CD4-positive, alpha-beta T cell treated with Interleukin-12 subunit alpha and Interleukin-12 subunit beta, for 1 hour (primary cell): ENCODE measurements at places on chromosomes 6 and 20.

GRCh38 chr6:10409731-10410206, 5.1 kb downstream of the TFAP2A start:
- no peak for DNase-seq

GRCh38 chr6:153125032-153125431, 6.0 kb downstream of the RGS17 start:
- no peak for DNase-seq

- DNase-seq = no peak
Observed at GRCh38 chr6:113006494-113006893, 659.4 kb downstream of the RFPL4B start.

- DNase-seq = no peak
Observed at GRCh38 chr6:9463311-9463710, 951.6 kb downstream of the TFAP2A start.

GRCh38 chr20:23391707-23392310, 29.5 kb downstream of the NAPB start:
- DNase-seq = no peak

DNA sequence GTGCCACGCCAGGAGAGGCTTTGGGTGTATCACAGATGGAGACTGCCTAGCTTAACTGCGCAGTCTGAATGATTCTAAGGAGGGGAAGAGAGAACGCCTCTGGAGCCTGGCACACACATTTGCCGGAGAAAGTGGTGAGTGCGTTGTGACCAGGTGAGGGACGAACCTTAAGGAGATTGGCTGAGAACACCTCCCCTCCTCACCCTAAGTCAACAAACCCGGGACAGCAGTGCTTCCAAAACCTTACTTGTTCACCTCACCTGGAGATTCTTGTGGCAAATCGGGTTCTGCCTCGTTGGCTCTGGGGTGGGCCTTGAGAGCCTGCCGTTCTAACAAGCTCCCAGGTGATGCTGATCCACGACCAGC, 9.4 kb downstream of the SYNJ2 start:
- no peak for DNase-seq

DNA sequence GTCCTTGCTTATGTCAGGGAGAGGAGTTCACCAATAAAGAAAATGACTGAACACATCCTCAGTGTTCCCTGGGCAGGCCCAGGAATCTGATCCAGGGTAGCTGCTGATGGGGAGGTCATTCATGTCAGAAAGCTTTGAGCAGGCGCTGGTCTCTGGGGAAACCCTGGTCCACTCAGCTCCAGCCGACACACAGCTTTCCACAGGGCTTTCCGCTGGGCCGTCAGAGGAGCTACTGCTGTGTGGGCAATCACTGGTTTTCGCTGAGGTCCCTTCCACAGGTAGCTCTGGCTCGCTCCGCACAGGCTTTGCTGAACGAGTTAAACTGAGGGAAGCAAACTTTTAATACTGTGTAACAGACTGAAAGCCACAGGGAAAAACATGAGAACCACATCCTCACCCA, 17.5 kb upstream of the ANKRD60 start:
- DNase-seq = no peak

DNA sequence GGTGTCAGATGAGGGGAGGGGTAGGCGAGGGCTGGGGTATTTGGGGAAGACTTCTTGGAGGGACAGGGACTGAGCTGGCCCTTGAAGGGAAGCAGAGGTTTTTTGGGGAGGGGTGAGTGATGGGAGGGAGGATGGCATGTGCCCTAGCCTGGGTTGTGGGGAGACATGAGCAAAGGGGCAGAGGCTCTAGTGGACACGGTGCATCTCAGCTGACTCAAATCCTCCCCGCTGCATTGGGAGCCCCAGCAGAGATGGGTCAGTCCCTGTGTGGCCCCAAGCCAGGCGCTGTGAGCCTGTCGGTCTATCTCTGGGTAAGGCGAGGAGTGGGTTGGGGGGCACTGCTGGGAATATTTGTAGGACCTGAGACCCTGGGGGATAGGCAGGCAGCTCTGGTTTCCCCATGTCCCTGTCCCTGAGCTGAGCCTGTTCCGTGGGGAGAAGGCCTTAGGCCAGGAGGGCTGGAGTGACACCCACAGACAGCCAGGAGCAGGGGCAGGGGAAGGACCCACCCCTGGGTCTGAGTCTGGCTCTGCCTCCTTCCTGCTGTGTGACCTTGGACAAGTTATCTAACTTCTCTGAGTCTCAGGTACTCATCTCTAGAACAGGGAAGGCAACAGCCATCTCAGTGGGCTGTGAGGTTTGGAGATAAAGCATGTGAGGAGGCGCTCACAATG, 36.0 kb downstream of the SPDEF start:
- DNase-seq = no peak

DNA sequence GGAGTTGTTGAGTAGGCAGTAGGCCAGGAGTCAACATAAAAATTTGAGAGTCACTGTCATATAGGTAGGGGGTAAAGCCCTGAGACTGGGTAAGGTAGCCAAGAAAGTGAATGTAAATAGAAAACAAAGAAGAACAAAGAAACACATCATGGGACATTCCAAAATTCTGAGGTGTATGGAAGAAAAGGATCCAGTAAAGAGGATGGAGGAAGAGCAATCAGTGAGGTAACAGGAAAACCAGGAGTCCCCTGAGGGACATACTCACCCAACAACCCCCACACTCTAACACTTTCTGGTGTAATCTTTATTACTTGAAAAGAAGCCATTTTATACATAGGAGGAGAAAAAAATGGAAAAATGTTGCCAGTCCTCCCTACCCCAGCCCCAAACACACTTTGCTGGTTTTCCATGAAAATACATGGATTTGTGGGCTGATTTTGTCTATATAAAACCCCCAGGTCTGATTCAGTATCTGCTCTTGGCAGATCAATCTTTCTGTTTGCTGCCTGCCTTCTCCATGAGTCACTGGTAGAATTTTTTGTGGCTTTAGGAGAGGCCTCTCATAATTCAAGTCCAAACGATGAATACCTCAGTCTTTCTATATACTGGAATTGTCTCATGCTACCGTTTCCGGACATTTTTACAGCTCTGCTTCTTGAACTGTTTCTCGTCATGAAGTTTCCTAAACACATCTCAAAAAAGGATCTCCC, 271.4 kb upstream of the MAN1A1 start:
- no peak for DNase-seq

DNA sequence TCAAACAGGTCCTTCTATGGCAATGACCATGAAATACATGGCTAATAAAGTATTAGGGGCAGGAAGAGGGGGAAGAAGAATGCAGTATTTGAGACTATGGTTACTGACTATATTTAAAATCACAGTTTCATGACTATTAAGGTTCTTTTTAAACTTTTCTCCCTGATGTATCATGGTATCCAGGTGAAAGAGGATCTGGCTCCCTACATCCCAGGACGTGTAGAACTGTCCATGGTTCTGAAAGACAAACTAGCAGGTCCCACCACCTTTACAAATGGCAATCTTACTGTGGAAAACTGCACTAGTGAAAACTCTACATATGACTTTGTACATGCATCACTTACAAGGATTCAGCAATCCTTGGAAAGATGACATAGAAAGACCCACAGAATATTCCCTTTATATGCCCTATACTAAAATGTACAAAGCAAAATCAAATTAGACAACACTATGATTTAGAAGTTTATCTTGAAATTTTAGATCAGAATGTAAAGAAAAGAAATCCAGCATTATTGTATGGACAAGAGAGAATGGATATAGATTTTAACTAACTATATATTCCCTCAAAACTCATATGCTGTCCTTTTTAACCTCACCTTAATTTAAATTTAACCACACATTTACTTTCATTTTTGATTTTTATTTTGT, 33.5 kb downstream of the RPP21 start:
- no peak for DNase-seq

- DNase-seq = no peak
Observed at GRCh38 chr6:140504776-140505175, 1130.3 kb upstream of the CITED2 start.

- no peak for DNase-seq
Observed at GRCh38 chr20:4795394-4795793, 73.7 kb downstream of the PRND start.

DNA sequence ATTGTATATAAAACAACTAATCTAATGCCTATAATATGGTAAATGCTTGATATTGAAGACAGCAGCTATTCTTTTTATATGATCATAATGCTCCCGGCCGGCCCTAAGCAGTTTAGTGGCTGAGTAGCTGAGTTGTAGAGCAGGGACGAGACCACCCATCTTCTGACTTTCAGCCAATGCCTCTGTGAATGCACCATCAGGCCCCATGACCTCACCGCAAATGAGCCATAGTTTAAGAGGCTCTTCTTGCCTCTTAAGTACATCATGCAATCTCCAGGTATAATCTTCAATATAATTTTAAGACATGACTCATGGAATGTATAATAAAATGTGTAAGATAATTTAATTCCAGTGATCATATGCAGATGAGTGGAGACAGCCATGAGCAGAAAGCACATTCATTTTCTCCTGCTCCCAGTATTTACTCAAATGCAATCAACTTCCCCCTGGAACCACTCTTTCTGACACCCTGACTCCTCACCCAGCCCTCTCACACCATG, 78.9 kb upstream of the SNX9 start:
- DNase-seq = no peak

GRCh38 chr6:123986938-123987337, 183.3 kb downstream of the NKAIN2 start:
- no peak for DNase-seq

DNA sequence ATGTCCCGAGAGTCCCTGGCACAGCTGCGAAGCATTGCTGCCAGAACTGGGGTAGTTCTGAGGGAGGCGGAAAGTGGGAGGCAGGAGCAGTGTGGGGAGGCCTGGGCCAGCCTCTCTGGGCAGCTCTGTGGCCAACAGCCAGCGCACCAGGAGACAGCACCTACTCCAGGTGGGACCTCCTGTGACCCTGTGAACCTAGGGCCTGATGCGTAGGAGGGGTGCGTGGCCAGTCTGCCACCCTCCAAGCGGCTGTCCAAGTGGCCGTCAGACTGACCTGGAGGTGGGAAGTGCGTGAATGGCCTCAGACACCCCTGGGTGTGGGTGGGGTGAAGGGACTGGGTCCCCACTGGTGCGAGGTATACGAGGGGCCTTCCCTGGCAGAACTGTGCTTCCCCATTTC, 15.5 kb downstream of the SS18L1 start:
- DNase-seq = no peak

- no peak for DNase-seq
Observed at GRCh38 chr6:83258517-83258916, 65.4 kb downstream of the RWDD2A start.

- DNase-seq = no peak
Observed at GRCh38 chr6:26294302-26294701, 70.7 kb upstream of the BTN3A2 start.

GRCh38 chr20:7003598-7003997, 236.1 kb downstream of the BMP2 start:
- DNase-seq = no peak

- DNase-seq = no peak
Observed at GRCh38 chr6:9025796-9026394, 590.5 kb upstream of the SLC35B3 start.

DNA sequence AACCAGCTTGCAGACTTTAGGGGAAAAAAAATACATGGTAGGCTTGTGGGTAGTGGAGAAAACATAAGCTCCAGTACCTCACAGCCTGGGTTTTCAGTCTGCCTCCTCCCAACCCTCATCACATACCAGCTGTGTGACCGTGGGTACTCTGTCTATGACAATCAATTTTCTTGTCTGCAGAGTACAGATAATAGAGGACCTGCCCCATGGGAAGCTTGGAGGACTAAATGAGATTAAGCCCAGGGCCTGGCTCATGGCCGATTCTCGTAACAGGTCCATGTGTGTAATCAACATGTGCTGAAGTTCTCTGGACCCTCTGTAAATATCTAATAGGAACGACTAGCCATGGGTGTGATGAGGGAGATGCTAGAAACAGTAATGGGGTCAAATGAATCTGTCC, 34.0 kb downstream of the NT5E start:
- no peak for DNase-seq

- no peak for DNase-seq
Observed at GRCh38 chr6:156508126-156508525, 269.1 kb upstream of the ARID1B start.

DNA sequence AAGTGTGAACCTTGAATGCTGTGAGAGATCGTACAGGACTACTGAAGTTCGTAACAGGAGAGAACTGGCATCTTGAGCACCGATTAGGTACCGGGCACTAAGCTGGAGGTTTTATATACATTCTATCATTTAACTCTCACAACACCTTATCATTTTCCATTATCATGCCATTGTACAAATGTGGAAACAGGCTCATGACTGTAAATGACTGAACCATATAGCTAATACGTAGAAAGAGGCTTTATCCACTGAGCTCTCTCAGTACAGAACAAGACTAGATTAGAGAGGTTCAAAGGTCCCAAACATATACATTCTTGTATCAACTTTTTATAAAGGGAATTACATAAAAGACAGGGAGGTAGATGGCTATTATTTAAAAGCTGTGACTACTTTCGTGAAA, 130.6 kb downstream of the CEP57L1 start:
- DNase-seq = no peak

GRCh38 chr20:57616143-57616951, 3.9 kb downstream of the ZBP1 start:
- DNase-seq = no peak

- no peak for DNase-seq
Observed at GRCh38 chr6:161578478-161578877, 304.6 kb upstream of the AGPAT4 start.

DNA sequence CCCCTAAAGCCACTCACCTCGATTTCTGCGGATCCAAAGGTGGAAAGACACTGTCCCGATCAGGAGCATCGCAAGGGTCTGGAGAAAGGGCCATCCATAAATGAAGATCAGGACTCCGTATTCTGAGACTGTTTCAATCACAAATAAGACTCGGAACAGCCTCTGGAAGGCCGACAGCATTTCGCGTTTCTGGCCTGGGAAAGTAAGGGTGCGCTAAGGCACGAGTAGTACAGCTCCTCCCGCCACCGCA, 44.6 kb downstream of the DPPA5 start:
- DNase-seq = no peak

DNA sequence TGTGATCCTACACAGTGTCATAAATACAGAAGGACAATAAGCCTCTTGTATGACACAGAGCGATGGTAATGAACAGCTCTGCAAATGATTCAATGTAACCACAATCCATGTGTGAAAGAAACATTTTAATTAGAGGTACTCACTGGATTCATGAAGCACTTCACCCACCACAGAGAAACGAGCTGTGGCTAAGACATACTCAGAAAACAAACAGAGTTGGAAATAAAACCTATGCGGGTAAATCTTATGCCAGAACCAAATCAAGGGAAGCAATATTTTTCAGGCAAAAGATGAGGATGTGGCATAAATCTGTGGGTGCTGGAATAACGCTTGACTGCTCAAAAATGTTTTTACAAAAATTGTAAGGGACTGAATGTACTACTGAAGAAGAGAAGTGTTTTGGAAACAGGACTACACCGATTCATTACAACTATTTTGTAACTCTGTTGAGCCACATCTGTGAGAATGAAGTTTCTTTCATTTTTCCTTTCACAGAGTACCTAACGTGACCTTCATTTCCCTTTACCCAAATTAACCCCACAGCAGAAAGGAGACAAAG, 112.1 kb downstream of the WDR27 start:
- peak; percentile 14 for DNase-seq
